NCI-H1930 (cell line): ENCODE measurements at places on chromosomes 1 and 21.

DNA sequence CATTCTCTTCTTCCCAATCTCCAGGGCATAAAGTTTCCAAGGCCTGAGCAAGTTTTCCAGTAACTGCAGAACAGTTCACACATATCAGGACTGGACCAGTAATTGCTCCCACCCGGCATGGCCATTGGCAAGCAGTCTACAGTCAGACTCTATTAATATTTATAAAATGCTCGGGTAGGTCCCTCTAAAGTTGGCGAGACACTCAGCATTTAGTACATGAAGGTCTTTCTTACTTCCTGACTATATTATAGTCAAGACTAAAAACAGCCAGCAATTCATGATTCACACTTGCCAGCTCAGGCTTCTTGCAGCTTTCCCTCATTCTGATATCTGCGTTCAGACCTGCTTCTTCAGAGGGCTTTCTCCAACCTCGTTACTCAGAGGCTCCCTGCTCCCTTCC is 25.4 kb downstream of the GADD45A start:
- DNase-seq = no peak

GRCh38 chr1:116150368-116150767 is 39.2 kb downstream of the MAB21L3 start:
- no peak for DNase-seq

DNA sequence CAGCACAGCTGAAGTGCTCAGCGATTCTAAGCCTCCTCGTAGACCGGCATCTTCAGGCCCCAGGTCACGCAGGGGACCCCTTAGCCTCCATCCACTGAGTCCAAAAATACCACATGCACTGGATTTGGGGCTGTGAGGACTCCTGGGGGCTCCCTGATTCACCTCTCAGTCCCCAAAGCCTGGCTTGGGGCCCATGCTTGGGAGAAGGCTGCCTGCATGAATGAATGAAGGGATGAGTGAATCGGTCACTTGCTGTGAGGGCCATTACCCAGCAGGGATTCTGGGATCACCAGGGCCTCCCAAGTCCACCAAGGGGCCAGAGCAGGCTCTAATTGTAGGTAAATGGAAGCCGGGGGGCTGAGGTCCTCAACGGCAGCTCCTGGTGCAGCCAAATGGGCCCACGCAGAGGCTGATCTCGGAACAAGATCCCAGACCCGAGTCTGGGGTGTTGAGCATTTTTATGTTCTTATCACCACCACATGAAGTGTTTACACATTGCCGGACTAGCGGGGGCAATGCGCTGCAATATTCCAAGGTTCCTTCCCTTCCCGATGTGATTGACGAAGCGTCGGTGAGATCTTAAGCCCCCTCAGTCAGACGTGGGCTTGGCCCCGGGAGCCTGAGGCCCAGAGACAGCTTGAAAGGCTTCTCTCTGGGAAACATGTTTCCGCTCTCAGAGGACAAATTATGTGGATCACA is 13.6 kb upstream of the ARHGEF16 start:
- no peak for DNase-seq

DNA sequence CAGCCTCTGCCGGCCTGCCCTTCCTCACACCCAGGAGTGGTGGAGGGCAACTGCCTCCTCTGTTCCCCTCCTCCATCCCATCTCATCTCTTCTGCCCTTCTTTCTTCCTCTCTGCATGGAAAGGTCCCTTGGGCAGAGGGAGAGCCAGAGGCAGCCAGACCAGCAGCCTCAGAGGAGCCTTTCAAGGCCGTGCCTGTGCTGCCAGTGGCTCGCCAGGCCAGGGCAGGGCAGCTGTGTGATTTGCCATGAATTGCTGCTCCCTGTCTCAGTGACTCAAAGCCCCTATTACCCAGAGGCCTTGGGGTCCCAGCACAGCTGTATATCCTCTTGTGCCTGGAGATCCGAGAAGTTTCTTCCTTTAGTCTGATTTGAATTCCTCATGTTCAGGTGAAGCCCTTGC is 21.9 kb downstream of the TMCC2 start:
- DNase-seq = no peak

GRCh38 chr1:242147096-242147976 is 148.4 kb upstream of the MAP1LC3C start:
- DNase-seq = no peak
